ENCODE measurements at places on chromosomes 5 and 9.

DNA sequence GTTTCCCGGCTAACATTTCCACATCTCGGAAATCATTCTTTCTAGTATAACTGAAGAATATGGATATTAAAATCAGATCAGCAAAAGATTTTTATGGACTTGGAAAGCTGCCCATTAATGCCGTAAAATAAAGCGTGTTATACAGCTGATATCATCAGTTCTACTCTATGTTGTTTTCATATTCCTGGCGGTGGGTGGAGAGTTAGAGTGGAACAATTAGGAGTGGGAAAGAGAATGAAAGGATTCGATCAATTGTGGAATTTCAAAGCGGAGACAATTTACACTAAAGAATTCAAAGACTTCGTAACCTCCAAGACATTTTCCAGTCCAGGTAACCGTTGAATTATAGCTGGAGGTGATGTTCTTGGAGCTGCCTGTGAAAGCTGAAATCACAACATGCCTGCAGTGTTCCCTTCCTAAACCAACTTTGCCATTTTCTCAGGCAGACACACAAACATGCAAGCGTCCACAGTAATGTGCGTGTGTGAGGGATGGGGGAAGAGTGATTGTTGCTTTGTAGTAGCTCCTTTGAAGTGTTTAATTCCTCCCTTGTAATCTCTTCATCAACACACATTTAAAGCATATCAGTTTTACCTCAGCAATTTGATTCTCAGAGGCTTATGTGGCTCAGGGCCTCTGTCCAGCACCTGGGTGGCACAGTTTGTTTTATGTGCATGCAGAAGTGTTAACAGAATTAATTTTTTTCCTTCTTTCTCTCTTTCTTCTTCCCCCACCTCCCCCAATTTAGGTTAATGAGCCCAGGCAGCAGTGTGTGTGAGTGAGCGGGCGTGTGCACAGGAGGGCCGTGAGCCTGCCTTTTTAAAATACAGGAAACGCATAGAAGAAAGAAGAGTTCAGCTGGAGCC, 544.1 kb downstream of the RAB3C start:
- peak; percentile 73 for DNase-seq

GRCh38 chr9:95411054-95411892, 93.8 kb upstream of the FANCC start:
- DNase-seq = no peak

DNA sequence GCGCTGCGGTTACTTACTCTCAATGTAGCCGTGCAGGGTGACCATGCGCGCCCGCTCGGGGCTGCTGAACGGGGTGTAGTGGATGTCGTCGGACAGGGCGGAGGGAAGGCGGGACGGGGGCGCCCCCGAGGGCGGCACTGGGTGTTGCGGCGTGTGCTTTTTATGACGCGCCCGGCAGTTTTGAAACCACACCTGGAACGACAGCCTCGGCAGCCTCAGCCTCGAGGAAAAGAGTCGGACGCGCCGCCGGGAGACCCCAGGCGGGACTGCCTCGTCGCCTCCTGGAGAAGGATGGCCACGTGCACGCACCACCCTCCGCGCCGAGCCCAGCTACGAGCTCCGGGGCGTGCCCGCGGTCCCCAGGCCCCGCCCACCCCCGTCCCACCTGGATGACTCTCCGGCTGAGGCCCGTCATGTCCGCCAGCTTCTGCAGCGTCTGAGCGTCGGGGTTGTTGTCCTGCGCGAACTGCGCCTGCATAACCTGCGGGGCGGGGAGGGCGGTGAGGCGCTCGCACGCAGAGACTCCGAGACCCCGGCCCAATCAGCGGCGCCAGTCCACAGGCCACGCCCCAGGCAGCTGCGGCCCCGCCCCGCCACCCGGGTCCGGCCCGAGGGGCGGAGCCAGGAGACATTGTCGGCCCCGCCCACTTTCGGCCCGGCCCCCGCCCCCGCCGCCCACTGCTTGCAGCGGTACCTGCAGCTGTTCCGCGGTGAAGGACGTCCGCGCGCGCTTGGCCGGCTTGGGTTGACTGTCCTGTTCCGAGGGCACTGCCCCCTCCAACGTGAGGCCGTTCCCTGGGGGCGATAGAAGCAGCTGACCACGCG, 15.0 kb downstream of the LHX6 start:
- no peak for DNase-seq

GRCh38 chr5:66742896-66743247, 146.7 kb downstream of the MAST4 start:
- DNase-seq = no peak

Measured in fibroblast of skin of left quadriceps (primary cell).